Epithelial cell of alveolus of lung (primary cell): ENCODE measurements at places on chromosomes 3 and 15. TPM values are rescaled to one million over a fixed set of nuclear protein-coding genes. Genes with fewer than 3 reads are reported as not detected.

Gene BNC1
- 2.3 and 9.8 TPM in 2 replicates for total RNA-seq

Gene HIGD2B
- total RNA-seq, result not detected in 2 replicates

Gene OCA2
- total RNA-seq, result 0.13 and 0.16 TPM in 2 replicates

Gene VEPH1
- total RNA-seq, result 0.24 and 46.0 TPM in 2 replicates

Gene SRP14
- total RNA-seq, result 239 and 417 TPM in 2 replicates

Gene TM4SF4
- total RNA-seq, result not detected in 2 replicates

Gene C3orf22
- total RNA-seq, result not detected in 2 replicates

Gene ADAMTSL3
- 1.3 and 4.2 TPM in 2 replicates for total RNA-seq

Gene FHIT
- total RNA-seq, result 1.3 and 9.4 TPM in 2 replicates

Gene SLC6A6
- total RNA-seq, result 11.0 and 33.5 TPM in 2 replicates

Gene RARB
- total RNA-seq, result 20.8 and 30.8 TPM in 2 replicates

Gene C15orf39
- total RNA-seq, result 8.7 and 13.2 TPM in 2 replicates

Gene LSG1
- 15.6 and 23.1 TPM in 2 replicates for total RNA-seq

Gene MKRN3
- total RNA-seq, result 0.08 TPM in 1 of 2 replicates, not detected in the other

Gene P2RY12
- not detected in 2 replicates for total RNA-seq

Gene RBMS3
- 20.3 and 21.4 TPM in 2 replicates for total RNA-seq

Gene SNX22
- total RNA-seq, result 0.40 TPM in 1 of 2 replicates, not detected in the other

Gene LRCH3
- 19.1 and 27.5 TPM in 2 replicates for total RNA-seq

Gene NAA50
- 70.3 and 123 TPM in 2 replicates for total RNA-seq

Gene LSAMP
- total RNA-seq, result 1.6 and 16.1 TPM in 2 replicates

Gene ADCY5
- 0.13 and 0.16 TPM in 2 replicates for total RNA-seq

Gene GOLGA8H
- not detected in 2 replicates for total RNA-seq

Gene MUSTN1
- total RNA-seq, result 5.7 TPM in 1 of 2 replicates, not detected in the other

Gene LMAN1L
- total RNA-seq, result not detected in 2 replicates

Gene CD80
- total RNA-seq, result not detected in 2 replicates

Gene MYNN
- 13.3 and 17.2 TPM in 2 replicates for total RNA-seq

Gene GTF2A2
- total RNA-seq, result 35.8 and 36.7 TPM in 2 replicates

Gene CAND2
- total RNA-seq, result 5.0 and 5.7 TPM in 2 replicates

Gene GOLGA6D
- total RNA-seq, result not detected in 2 replicates

Gene LMOD3
- 0.08 TPM in 1 of 2 replicates, not detected in the other for total RNA-seq

Gene ATP10A
- total RNA-seq, result 0.24 and 3.0 TPM in 2 replicates

Gene OIP5
- 1.7 and 8.9 TPM in 2 replicates for total RNA-seq

Gene SPATA12
- total RNA-seq, result not detected in 2 replicates

Gene MME
- total RNA-seq, result 96.5 and 111 TPM in 2 replicates

Gene ATP1B3
- total RNA-seq, result 30.3 and 56.5 TPM in 2 replicates

Gene MOBP
- not detected in 2 replicates for total RNA-seq

Gene CHST13
- not detected in 2 replicates for total RNA-seq

Gene ZMYND10
- 0.48 and 1.4 TPM in 2 replicates for total RNA-seq

Gene GPR27
- total RNA-seq, result not detected in 2 replicates

Gene GRAMD1C
- total RNA-seq, result 4.6 and 6.7 TPM in 2 replicates

Gene SLC22A14
- 0.40 TPM in 1 of 2 replicates, not detected in the other for total RNA-seq

Gene USF3
- 8.4 and 14.2 TPM in 2 replicates for total RNA-seq

Gene ALDH1A3
- 22.7 and 71.6 TPM in 2 replicates for total RNA-seq

Gene EFCC1
- total RNA-seq, result 0.65 and 10.5 TPM in 2 replicates

Gene CYP1A1
- 0.13 and 0.48 TPM in 2 replicates for total RNA-seq

Gene ADAMTS9
- total RNA-seq, result 2.7 and 34.4 TPM in 2 replicates
